ENCODE measurements at places on chromosomes 4 and X.

- no peak for DNase-seq
Measured at GRCh38 chrX:22069586-22069985, 37.5 kb downstream of the PHEX start.

DNA sequence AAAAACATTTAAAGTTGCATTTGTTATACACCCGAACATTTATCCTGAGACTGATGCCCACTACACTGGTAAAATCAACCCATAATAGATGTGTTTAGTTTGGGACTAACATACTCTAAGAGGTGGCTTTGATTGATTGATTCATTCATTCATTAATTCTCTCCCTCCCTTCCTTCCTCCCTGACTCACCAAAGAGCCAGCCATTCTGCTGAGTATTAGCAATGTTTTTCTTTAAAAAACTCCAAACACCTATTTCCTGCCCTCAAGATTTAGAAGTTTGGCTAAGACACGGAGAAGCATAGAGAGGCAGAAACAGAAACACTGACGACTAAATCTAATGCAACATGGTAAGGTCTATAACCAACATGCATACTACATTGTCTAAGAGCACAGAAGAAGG, 88.9 kb downstream of the RASL11B start:
- DNase-seq = no peak

DNA sequence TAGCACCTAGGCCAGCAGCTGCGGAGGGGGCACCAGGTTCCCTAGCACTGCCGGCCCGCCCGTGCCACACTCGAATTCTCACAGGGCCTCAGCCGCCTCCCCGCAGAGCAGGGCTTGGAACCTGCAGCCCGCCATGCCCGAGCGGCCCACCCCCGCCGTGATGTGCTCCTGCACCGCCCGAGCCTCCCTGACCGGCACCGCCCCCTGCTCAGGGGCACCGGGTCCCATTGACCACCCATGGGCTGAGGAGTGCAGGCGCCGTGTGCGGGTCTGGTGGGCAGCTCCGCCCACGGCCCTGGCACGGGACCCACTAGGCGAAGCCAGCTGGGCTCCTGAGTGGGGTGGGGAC, 35.4 kb upstream of the ENPP6 start:
- no peak for DNase-seq

- DNase-seq = no peak
Measured at GRCh38 chrX:25810202-25810601, 327.9 kb upstream of the MAGEB18 start.

DNA sequence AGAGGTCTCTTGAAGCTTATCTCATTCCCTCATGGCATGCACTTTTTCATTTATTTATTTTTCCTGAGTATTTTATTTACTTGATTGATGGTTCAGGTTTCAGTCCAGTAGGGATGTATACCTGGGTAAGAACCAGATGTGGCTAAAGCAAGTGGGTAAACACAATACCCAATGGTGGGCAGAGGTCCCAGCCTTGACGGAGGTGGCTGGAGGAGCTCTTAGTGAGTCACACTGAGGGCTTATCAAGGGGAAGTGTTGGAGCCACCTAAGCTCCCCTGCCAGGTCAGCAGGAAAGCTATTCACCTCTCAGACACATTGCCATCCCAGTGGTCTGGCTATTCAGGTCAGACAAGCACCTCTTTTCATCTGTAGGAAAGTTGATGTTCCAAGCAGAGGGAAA, 236.2 kb upstream of the MAGEB16 start:
- no peak for DNase-seq

DNA sequence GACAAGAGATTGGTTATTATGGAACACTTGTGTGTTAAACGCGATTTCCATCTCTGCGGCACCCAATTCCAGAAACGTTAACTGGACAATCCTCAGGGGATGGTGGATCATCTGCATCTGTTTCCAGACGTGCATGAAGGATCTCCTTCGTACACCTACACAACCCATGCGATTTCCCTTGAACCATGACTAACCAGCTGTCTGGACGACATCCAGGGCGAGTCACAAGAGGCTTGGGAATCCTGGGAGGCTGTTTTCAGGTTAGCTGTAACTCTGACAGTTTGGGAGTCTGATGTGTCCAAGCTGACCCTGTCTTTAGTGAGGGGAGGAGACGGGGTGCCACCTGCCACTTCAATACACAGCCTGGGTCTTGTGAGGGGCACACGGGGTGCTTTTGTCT, 84.5 kb downstream of the GATB start:
- DNase-seq = no peak

- DNase-seq = no peak
Measured at GRCh38 chrX:151771726-151772125, 37.2 kb downstream of the CNGA2 start.

- DNase-seq = no peak
Measured at GRCh38 chr4:78707793-78708192, 68.4 kb upstream of the BMP2K start.

GRCh38 chrX:153214934-153215333, 35.9 kb downstream of the MAGEA1 start:
- DNase-seq = no peak

GRCh38 chr4:169307576-169307975, 36.8 kb upstream of the SH3RF1 start:
- no peak for DNase-seq

- DNase-seq = no peak
Measured at GRCh38 chr4:75673959-75674328, 733 bp upstream of the G3BP2 start.

- no peak for DNase-seq
Measured at GRCh38 chrX:68936608-68937007, 107.8 kb downstream of the EFNB1 start.

DNA sequence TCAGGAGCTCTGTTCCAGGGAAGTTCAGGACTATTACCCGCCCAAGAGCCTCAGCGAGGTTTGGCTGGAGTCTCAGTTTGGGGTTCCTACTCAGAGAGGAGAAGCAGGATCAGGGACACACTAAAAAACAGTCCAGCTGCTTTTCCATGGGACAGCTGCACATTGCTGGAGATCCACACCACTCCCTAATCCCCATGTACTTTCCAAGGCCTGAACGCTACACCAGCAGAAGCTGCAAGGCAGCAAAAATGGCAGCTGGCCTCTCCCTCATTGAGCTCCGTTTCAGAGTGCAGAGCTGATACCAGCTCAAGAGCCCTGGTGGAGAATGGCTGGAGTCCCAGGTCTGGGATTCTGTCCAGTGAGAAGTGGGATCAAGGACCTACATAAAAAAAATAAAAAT, 551.2 kb upstream of the PABPC5 start:
- no peak for DNase-seq

- no peak for DNase-seq
Measured at GRCh38 chr4:141761926-141762325, 125.5 kb downstream of the IL15 start.

- DNase-seq = no peak
Measured at GRCh38 chr4:22500831-22501714, 14.8 kb downstream of the ADGRA3 start.

DNA sequence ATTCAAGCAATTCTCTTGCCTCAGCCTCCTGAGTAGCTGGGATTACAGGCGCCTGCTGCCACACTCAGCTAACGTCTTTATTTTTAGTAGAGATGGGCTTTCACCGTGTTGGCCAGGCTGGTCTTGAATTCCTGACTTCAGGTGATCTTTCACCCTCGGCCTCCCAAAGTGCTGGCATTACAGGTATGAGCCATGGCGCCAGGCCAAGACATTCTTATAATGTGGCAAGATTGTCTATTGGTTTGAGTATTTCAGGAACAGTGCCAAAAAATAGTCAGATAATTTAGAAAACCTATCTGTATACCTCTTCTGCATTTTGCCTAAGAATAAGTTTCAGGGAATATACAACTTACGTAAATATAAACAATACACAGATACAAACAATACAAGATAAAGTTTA, 136.8 kb downstream of the TMA16 start:
- DNase-seq = no peak

DNA sequence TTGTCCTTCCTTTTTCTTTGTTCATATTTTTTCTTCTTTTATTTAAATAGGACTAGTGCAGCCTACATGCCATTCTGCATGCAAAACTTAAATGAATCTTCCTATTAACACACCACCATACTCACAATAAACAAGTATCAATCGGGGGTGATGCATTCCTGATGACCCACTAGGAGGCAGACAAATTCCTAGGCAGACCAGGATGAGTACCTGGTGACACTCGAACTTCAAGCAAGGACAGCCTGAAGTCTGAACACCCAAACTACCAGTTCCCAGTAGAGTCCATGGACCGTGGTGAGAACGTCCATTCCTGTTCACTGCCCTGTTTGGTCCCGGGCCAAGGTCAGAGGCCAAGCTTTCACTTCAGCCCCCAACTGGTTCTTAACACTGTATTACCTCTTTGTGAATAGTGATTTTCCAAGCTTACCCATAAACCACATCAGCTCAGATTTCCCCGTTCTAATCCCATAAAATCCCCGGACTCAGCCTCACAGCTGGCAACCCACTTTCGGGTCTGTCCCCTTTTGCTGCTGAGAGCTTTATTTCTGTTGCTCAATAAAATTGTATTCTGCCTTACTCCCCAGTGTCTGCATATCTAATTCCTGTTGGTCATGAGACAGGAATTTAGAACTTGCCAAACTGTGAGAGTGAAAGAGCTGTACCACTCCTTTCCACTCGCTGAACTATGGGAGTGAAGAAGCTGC, 1286.6 kb downstream of the FSTL5 start:
- DNase-seq = no peak

- no peak for DNase-seq
Measured at GRCh38 chr4:88093874-88094273, 64.6 kb downstream of the ABCG2 start.

DNA sequence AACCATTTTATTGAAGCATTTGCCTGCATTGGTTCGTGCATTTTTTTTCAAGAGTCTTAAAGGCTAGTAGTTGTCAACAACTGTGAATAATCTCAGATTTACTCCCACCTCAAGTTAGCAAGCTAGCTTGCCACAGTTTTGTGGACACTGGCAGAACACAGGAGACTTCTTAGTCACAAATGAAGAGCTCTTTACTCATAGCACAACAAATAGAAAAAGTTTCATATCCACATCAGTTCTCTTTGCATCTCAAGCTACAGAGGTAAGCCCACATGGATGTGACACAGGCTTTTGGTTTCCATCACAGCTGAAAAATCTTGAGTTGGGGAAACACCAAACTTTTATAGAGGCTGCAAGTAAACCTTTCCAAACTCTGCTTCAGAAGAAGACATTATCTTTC, 2315.7 kb upstream of the TENM3 start:
- no peak for DNase-seq

GRCh38 chr4:7362341-7362740, 72.4 kb downstream of the PSAPL1 start:
- DNase-seq = no peak

GRCh38 chr4:10326075-10326474, 131.2 kb downstream of the ZNF518B start:
- DNase-seq = no peak

GRCh38 chrX:17939724-17940123, 78.6 kb upstream of the RAI2 start:
- DNase-seq = no peak

DNA sequence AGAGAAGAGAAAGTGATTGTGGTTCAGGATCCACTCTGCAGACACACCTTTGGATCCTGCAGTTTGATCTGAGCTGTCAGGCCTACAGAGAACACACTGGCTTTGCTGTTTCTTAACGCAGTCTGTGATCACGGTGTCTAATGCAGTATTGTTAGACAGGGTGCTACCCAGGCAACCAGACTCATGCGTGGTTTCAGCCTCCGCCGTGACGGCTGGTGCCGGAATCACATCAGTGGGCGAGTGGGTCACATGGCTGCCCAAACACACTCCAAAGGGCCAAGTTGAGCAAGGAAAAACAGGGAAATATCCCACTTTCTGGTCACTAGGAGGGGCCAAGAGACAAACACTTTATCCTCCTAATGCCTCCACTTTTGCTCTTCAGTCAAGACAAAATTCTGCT, 27.5 kb downstream of the CCDC149 start:
- no peak for DNase-seq

- no peak for DNase-seq
Measured at GRCh38 chr4:20493761-20494353, 206.4 kb upstream of the PACRGL start.

GRCh38 chr4:76745240-76745639, 152.7 kb downstream of the SOWAHB start:
- no peak for DNase-seq

GRCh38 chr4:111793433-111794091, 351.7 kb upstream of the FAM241A start:
- no peak for DNase-seq

DNA sequence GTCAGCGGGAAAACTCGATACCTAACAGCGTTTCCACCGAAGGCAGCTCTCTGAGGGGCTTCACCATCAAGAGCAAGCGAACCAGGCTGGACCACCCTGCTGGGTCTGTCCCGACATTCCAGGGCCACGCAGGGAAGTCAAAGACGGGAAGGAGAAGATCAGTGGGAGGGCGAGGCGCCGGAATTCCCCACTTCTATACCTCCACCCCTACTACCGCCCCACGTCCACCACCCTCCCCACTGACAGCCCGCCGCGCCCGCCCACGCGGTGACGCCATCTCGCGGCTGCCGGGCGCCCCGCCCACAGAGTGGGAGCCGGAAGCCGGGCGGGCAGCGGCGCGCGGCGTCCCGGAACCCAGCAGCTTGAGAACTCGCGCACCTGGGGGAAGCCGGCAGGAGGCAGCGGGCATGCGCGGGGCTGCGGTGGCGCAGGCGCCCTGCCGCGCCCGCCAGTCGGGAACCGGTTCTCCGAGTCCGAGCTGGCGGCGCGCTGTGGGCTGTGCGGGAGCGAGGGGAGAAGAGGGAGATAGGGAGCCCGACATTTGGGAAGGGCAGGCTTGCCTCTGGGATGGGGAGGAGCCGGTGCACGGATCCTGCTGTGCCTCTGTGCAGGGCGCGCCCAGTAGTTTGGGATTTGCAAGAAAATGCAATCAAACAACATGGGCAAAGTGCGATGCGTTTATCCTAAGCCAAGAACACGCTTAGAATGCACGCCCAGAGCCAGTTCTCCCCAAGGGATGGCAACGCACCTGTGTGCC, 3.2 kb upstream of the STIM2 start:
- peak; percentile 92 for DNase-seq

DNA sequence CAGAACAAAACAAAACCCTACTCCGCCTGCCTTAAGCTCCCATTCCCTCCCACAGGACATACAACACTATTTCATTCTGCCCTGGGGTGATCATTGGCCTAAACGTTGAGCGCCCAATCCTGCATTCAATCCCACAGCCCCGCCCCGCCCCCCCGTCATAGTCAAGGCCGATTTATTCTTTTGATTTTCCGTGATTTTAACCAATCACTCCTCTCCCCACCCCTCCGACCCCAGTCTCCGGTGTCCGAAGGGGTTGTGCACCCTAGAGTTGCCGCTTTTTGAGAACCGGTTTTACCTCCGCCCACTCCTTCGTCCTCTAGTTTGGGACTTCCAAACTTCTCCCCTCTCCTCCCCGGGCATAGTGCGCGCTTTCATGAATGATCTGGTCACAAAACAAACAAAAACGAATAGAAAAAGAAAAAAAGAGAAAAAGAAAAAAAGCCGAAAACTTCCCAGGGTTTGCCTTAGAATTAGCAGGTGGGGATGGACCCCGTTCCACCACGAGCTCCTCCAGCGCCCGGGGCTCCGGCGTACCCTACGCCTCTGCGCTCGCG, 446 bp upstream of the UBE2A start:
- DNase-seq = no peak

- DNase-seq = no peak
Measured at GRCh38 chr4:36614011-36614410, 332.6 kb downstream of the DTHD1 start.

GRCh38 chr4:40247350-40247749, 50.5 kb downstream of the RHOH start:
- DNase-seq = peak; percentile 80

GRCh38 chr4:70902577-70903290, 565 bp downstream of the MOB1B start:
- DNase-seq = no peak

GRCh38 chrX:69285881-69286564, 120.8 kb upstream of the PJA1 start:
- peak; percentile 53 for DNase-seq

GRCh38 chr4:89939994-89940393, 45.3 kb downstream of the MMRN1 start:
- no peak for DNase-seq
